ENCODE measurements at places on chromosomes 13 and 19.

DNA sequence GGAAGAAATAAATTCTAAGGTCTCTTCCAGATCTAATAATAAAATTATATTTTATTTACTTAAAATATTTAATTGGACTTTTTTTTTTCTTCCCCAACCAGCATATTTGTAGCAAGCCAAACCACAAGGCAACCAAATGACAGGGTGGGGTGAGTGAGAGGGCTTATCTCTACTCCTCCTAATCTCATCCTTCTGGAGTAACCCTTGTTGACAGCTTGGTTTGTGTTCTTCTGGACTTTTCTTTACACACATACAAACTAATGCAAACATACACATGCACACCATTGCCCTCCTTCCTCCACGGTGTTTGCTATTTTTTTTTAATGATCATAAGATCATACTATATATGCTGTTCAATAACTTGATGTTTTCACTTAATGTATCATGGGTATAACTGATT lies 383.1 kb downstream of the DLEU7 start:
- DNase-seq = no peak

DNA sequence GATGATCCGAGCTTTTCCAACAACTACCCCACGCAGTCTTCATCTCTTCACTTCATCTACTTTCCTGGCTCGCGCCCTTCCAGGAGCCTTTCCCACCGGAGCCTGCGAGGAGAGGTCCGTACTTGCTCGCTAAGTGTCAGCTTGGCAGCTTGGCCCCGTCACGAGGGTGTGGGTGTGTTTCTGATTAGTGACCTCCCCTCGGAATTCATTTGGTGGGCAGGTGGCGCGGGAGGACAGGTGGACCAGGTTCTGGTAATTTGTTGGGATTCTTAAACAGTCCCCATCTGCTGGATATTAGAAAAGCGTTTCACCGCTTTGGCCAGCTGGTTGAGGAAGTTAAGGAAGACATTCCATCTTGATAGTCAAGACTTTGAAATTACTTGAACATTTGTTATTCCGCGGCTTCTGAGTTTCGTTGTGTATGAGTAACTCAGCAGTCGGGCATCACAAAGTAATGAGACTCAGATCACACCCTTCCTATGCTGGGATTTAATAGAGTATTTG lies 515 bp downstream of the UFM1 start:
- DNase-seq = no peak

- no peak for DNase-seq
These were observed 1639.9 kb downstream of the EFNB2 start for GRCh38 chr13:104895521-104895920.

DNA sequence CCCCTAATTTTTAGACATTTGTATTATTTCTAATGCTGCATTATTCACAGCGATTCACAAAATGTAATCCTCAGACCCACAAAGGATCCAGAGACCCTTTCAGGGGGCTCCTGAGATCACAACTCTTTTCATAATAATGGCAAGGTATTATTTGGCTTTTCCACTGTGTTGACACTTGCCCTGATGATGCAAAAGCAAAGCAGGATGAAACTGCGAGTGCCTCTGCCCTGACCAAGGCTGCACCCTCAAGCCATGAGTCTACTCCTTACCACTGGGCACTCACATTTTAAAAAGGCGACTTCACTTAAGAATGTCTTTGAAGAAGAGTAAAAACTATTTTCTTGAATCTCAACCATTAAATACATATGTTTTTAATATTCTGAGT lies 11.4 kb downstream of the ELF1 start:
- no peak for DNase-seq

- DNase-seq = no peak
These were observed 10.6 kb downstream of the RXFP2 start for GRCh38 chr13:31749929-31750328.

- DNase-seq = no peak
These were observed 133.1 kb downstream of the TNFRSF19 start for GRCh38 chr13:23703246-23703860.

- DNase-seq = no peak
These were observed 21.8 kb downstream of the ZNF77 start for GRCh38 chr19:2922987-2923386.

DNA sequence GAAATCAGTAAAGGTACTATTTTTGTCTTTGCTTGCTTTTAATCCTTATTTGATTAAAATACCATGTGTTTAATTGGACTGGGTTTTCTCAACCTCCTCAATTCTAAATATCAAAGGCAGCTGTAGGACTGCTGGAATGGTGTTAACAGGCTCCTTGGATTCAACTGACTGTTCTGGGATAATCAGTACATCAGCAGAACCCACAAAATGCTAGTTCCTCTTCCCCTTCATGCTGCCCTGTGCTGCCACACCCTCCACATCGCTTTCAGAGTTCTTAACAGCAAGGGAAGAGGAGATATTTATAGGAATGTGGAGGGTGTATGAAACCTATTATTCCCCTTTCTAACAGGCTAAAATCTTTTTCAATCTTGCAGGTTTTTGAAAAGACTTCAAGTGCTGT lies 82.4 kb downstream of the KCTD12 start:
- no peak for DNase-seq

- DNase-seq = no peak
These were observed 246.4 kb downstream of the GPC5 start for GRCh38 chr13:91644806-91645205.
